ENCODE measurements at places on chromosomes 5 and 9. TPM values are rescaled to one million over a fixed set of nuclear protein-coding genes. Genes with fewer than 3 reads are reported as not detected.

- DNase-seq: no peak
Observed at GRCh38 chr9:70303268-70303667, 44.5 kb downstream of the SMC5 start.

- peak; percentile 23 for DNase-seq
Observed at GRCh38 chr5:55037046-55037771, 13.2 kb downstream of the GZMK start.

GRCh38 chr5:119829341-119829740, 200.0 kb downstream of the FAM170A start:
- DNase-seq: no peak

DNA sequence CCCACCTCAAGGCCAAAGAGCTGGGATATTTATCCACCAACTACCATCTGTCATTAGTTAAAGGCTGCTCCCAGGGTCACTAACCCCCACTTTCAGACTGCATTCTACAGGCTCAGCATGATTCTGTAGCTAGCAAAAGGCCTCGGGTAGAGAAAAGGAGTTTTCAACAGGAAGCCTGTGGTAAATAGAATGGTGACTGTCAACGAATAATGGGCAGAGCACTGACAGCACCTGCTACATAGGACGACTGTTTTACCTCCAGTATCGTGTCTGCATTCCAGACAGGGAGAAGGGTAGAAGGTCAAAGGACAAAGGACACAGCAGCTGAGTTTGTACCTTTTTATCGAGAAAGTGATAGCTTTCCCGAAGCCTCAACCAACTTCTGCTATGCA, 20.3 kb downstream of the MFAP3 start:
- DNase-seq: no peak

GRCh38 chr5:73154208-73155006, 18.6 kb upstream of the TMEM174 start:
- DNase-seq: no peak

GRCh38 chr5:23840083-23840482, 332.7 kb downstream of the PRDM9 start:
- DNase-seq: peak; percentile 8

- DNase-seq: no peak
Observed at GRCh38 chr9:124790301-124790700, 13.4 kb downstream of the OLFML2A start.

DNA sequence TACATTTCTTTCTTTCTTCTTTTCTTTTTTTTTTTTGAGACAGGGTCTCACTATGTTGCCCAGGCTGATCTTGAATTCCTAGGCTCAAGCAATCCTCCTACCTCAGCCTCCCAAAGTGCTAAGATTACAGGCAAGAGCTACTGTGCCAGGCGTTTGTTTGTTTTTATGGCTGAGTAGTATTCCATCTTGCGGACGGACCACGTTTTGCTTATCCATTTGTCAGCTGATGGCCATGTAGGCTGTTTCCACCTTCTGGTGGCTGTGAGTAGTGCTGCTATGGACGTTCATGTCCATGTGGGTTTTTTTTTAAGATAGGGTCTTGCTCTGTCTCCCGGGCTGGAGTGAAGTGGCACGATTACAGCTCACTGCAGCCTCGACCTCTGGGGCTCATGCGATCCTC, 2.5 kb downstream of the DOK3 start:
- no peak for DNase-seq

DNA sequence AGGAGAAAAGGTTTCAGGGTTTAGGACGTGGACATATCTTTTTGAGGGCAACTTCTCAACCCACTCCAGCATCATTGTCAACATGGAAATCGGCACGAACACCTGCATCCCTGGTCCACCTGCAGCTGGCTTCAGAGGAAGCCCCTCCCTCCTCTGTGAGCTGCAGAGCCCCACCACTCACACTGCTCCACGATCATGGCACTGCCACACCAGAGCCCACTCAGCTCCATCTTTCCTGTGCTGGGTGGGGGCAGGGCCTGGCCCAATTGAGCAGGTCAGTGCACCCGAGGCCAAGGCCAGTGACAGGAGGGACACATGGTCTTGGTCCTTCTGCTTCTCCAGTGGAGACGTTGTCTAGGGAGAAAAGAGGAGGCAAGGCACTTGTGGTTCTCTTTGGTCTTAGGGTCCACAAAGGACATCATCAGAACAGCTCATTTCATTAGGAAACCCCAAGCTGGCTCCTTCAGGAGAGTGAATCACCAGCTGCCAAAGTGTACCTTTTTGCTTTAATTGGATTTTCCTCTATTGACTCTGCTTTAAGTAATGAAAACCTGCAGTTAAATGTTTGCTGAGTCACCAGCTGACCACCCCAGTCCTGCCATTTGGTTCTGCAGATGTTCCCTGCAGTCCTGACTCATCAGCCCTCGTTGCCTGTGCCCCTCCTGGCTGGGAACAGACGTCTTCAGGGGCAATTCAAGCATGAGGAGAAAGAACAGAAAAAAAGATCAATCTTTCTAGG, 56.2 kb downstream of the UBE2QL1 start:
- peak; percentile 91 for DNase-seq

- no peak for DNase-seq
Observed at GRCh38 chr9:133892193-133892920, 99.8 kb downstream of the VAV2 start.

DNA sequence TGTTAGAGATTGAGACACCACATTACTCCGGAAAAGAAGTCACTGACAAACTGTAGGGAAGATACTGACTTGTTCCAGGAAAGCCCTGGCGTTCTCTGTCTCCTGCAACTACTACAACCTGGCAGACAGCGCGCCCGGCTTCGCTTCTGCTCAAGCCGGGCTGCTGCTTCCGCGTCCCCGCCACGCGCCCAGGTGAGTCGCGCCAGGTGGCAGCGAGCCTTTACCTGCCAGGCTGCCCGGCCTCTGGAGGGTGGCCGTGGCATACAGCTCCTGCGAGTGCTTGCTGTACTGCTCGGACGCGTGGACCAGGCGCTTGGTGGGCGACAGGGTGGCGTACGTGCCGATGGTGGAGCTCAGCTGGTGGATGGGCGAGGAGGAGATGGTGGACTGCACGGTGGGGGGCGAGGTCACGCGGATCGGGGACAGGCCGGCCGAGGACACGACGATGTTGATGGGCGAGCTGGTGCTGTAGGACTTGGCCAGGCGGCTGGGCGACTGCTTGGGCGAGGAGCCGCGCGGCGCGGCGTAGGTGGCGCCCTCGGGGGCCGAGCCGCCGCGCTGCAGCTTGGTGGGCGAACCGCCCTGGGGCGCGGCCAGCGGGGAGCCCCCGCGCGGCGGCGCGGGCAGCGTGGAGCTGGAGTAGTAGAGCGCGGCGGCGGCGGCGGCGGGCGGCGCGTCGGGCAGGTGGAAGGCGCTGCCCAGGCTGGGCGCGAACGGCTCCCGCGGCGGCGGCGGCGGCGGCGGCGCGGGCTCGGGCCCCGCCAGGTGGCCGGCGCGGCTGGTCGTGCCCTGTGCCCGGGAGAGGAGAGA, 519.6 kb downstream of the CTNND2 start:
- DNase-seq: no peak

The RANBP6 gene
- 39.3 TPM for total RNA-seq

The OR1J2 gene
- not detected for total RNA-seq

The TOR1A gene
- 53.2 TPM for total RNA-seq

Measured in A172 (cell line).